Neural progenitor cell (in vitro differentiated cells): ENCODE measurements at places on chromosomes 2 and 18.

DNA sequence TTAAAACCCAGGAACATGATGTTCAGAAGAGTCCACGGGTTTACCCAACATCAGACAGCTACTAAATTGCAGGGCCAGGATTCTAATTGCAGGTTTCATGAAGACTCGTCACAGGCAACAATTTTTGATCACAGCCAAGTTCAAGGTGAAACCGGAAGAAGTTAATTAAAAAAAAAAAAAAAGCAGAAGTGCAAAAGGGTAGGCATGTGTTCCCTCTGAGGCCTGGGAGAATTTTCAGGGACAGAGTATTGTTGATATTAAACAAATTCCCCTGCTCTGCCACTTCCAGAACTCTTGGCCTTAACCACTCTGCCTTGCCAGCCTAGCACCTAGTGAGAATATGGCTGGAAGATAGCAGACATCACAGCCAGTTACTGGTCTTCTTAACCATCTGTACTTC is 99.4 kb upstream of the TRIB2 start:
- DNase-seq, result no peak

- no peak for DNase-seq
These were observed 3.1 kb upstream of the INPP5D start for GRCh38 chr2:233056961-233057605.

DNA sequence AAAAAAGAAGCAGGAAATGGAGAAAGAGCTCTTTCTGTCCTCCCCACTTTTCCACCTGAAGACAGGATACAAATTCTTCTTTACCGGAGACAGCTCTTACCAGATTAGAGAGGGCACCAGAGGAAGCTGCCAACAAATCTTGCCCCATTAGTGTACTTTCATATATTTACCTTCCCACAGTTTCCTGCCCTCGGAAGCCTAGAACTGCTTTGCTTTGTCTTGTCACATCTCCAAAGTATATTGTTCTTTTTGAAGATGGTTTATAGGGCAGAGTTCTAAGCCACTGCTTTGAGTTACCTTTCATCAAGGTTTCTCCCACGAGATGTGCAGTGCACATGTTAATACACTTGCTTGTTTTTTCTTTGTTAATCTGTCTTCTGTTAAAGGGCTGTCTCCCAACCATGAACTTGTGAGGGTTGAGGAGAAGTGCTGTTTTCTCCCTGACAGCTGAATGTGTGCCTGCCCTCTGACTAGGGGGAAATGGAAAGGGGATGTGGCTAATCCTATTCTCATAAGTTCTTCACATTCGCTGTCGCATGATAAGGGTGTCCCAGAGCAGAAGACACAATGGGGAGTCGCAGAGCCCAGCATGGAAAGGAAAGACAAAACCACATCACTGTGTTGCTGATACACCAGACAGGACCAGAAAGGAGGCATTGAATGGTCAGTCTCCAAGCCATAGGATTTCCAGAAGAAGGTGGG is 24.2 kb downstream of the CENPA start:
- DNase-seq, result no peak

GRCh38 chr2:82964341-82964740 is 1494.7 kb downstream of the SUCLG1 start:
- DNase-seq, result no peak

GRCh38 chr2:204545861-204546735 is 823 bp downstream of the PARD3B start:
- no peak for DNase-seq

DNA sequence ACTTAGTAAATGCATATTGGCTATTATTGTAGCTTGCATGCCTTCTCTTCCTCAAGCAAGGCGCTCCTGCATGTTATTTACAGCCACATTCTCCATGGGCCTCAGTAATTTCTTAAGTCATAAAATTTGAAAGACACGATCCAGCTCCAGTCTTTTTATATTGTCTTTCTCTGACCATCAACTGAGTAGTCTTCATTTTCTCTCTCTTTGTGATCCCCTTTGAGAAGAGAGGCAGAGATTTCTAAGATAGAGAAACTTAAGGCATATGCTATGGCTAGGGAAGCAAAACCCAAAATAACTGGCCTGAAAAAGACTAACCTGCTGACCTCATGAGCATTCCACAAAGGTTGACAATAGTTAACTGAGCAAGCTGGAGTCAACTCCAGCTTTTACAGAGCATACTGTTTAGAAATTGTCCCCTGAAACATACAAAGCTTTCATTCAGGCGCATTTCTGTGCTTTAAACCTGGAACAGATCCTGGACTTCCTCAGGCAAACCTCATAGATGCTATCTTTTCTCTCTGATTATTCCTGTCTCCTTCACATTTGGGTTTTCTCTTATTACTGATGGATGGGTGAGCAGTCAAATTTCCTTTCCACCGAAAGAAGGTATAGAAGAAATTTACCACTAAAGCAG is 4.6 kb downstream of the DPP4 start:
- DNase-seq, result no peak

GRCh38 chr2:214816008-214816533 is 6.6 kb upstream of the BARD1 start:
- no peak for DNase-seq

GRCh38 chr2:127608061-127609030 is 37.6 kb upstream of the GPR17 start:
- DNase-seq, result no peak

DNA sequence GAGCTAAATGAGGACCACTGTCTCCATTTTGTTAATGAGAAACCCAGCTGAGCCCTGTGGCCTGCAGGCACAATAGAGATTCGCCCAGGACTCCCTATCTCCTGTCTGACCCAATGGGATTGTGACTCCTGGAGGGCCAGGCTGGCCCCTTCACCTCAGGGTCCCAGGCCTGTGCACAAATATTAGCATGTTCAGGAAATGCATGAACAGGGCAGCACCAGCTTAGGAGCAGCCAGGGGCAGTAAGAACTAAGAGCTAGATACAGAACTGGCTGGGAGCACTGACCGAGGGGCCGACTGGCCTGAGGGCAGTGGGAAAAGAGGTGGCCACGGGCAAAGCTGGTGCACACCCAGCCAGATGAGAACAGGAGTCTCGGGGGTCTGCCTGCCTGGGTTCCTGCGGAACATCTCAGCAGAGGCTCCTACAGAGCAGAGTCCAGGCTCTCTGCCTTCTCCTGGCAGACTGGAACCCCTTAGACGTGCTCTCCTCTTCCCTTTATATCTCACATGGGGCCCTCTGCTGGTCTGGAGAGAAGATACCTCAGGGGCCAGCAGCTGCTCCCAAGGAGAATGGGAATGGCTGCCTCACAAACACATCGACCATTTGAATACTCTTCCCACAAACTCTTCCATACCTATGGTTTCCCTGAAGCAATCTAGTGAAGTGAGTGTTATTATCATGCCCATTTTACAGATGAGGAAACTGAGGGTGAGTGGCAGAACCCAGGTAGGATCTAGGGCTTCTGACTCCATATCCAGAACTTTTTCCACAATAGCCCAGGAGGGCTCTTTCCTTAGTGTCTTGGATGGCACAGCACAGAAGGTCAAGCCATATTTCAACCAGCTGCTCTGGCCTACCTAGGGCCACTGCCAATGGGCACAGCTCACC is 77.6 kb upstream of the OTOF start:
- DNase-seq, result no peak

- DNase-seq, result peak; percentile 35
These were observed 497.2 kb downstream of the THSD7B start for GRCh38 chr2:137262594-137262993.

GRCh38 chr2:2413525-2413924 is 82.5 kb upstream of the MYT1L start:
- DNase-seq, result no peak

- no peak for DNase-seq
These were observed 103.6 kb downstream of the ACKR3 start for GRCh38 chr2:236673126-236673822.
